ENCODE measurements at places on chromosomes 5 and 9. TPM values are rescaled to one million over a fixed set of nuclear protein-coding genes. Genes with fewer than 3 reads are reported as not detected.

- no peak for DNase-seq
Observed at GRCh38 chr9:77021922-77022782, 2.7 kb downstream of the FOXB2 start.

GRCh38 chr5:55715519-55716078 lies 3.5 kb upstream of the SLC38A9 start:
- no peak for DNase-seq

GRCh38 chr5:103283120-103283519 lies 24.6 kb downstream of the MACIR start:
- no peak for DNase-seq

GRCh38 chr5:78920604-78921003 lies 64.5 kb downstream of the ARSB start:
- no peak for DNase-seq

ABLIM3 gene
- 19.0 TPM for total RNA-seq

DNA sequence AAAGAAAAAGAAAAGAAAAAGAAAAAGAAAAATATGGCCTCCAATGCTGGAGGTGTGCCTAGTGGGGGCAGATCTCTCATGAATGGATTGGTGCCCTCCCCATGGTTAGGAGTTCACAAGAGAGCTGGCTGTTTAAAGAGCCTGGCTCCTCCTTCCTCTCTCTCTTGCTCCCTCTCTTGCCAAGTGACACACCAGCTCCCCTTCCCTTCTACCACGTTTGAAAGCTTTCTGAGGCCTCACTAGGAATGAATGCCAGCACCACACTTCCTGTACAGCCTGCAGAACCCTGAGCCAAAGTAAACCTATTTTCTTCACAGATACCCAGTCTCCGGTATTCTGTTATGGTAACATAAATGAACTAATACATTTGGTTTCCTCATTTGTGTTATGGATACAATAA lies 14.4 kb upstream of the GALNT10 start:
- no peak for DNase-seq

GRCh38 chr5:14148890-14149671 lies 5.9 kb downstream of the TRIO start:
- DNase-seq: no peak

- no peak for DNase-seq
Observed at GRCh38 chr5:113181853-113182490, 205.4 kb downstream of the DCP2 start.

DNA sequence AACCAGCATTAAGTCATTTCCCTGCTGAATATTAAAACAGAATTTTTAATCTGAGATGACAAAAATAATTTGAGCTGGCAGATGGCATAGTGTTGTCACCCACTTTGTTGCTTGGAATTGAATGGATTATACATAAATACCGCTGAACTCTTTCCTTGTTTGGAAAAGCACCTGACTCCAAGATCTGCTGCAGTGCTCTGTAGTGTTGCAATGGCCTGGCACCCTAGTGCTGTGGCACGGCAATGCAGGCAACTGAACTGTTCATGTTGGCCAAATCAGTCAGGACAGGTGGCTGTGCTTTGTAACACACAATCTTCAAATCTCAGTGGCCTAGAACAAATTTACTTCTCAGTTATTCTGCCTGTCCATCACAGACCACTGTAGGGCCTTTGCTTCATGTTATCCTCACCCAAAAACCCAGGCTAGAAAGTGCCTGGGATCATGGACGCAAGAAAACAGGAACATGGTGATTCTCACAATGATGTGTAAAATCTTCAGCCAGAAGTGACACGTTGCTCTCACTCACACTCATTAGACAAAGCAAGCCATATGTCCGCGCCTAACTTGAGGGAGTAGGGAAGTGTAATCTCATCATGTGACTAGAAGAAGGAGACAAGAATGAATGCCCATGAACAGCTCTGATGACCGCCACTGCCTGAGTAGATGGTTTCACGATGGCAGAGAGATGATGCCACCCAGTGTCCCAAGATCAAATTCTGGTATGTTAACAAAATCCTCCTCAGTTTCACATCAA lies 191.9 kb upstream of the PUM3 start:
- no peak for DNase-seq

DNA sequence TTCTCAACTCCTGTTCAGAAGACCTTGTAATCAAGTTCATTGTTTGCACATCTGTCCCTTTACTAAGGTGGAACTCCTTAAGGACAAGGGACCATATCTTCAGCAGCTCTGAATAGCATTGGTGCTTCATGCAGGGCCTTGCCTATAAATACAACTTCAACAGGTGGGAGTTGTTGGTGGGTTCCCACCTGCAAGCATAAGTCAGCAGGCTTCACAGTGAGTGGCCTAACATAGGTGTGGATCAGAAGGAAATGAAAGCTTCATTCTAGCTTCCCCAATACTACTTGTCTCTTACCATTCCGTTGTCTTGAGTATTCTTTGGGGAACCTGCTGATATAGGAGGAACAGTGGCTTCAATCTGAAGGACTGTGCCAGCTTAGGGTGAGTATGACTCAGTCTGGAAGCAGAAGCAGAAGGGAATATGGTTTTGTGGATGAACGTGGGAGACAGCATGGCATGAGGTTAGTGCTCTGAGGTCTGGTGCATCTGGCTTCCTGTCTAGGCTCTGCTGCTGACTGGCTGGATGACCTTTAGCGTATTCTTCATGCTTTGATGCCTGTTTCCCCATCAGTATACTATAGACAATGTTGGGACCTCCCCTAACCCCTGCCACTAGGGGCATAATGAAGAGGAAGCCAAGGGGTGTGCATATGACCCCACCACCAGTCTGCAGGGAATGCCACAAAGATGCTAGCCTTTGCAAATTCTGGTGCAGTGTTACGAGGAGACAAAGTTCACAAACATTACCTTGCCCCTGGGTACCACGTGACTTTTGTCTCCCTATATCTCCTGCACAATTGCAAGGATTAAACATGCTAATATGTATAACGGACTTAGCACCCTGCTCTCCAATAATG lies 192.3 kb downstream of the PALM2AKAP2 start:
- no peak for DNase-seq

- DNase-seq: no peak
Observed at GRCh38 chr9:130368631-130369103, 76.1 kb upstream of the ASS1 start.

Data from glutamatergic neuron (in vitro differentiated cells).